COR-L47 (cell line): ENCODE measurements at places on chromosomes 5 and 9.

GRCh38 chr9:72037571-72037970 lies 22.8 kb downstream of the C9orf57 start:
- no peak for DNase-seq

DNA sequence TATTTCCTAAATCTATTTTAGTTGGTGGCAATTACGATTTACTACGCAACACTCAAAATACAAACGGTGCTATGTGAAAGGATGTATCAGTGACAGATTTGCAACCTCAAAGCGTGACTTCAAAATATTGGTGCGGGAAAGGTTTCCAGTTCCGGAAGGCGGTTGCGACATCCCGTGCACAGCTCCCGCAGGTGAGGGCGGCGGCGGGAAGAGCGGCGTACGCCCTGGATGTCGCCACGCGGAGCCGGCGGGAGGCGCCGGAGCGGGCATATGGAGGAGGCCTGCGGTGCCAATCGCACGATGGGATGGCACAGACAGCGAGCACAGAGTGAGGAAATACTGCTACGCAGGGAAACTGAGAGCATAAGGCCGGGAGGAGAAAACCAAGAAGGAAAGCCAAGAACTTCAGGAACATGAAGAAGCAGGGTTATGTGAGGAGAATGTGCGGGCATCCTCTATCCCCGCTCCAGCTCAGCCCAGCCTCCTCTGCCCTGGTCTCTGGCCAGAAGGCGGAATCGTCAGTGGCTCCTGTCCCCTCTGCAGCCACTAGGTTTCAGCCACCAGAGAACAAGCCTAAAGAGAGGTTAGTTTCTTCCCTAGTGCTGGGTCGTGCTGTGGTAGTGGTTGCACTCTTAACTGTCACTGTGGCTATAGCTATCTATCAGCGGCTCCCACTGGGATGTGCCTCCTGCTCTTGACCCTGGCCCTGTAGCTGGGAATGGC lies 378.1 kb upstream of the TLE4 start:
- DNase-seq, result no peak

- no peak for DNase-seq
Observed at GRCh38 chr5:181243564-181244343, at the start of gene RACK1. RACK1 (minus strand) TSS chr5:181243906; CDS start chr5:181243800, 106 bp downstream.

- no peak for DNase-seq
Observed at GRCh38 chr9:98907055-98907454, 36.7 kb upstream of the COL15A1 start.

- no peak for DNase-seq
Observed at GRCh38 chr5:116437351-116437705, 137.3 kb downstream of the SEMA6A start.

DNA sequence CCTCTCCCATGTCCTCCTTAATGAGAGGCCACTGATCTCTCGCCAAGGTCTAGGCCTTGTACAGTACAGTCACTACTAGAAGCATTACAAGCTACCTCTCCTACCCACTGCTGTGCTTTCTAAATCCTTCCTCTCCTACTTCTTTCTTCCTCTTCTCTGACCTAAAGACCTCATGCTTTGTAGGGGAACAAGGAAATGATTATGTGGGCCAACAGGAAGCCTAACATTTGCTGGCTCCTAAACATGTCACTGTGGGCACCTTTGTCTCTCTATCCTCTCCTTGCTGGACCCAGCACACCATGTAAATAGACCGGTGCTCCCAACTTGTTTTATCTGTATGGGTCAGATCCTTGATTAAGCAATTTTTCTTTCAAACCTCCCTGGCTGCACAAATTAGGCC lies 16.7 kb downstream of the SLC28A3 start:
- no peak for DNase-seq

DNA sequence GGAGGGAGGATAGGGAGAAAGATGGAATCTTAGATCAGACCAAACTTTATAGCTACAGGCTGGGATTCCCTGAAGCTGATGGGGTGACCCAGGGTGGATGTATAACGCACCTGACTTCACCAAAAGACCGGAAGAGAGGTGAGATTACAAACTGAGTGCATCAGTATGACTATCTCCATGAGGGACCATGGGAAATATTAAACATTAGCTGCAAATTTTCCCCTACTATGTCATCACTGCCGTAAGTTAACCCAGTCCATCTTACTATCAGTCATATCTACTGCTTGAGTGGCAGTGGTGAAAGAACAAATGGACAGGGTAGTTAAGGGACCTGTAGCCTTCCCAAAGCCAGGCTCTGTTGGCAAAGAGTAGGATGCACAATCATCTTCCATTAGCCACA lies 368.3 kb downstream of the EFNA5 start:
- no peak for DNase-seq

GRCh38 chr5:45642370-45642769 lies 53.8 kb downstream of the HCN1 start:
- DNase-seq, result no peak

GRCh38 chr9:128045831-128046230 lies 21.3 kb downstream of the NAIF1 start:
- DNase-seq, result no peak
